ENCODE measurements at places on chromosomes 5 and 9.

DNA sequence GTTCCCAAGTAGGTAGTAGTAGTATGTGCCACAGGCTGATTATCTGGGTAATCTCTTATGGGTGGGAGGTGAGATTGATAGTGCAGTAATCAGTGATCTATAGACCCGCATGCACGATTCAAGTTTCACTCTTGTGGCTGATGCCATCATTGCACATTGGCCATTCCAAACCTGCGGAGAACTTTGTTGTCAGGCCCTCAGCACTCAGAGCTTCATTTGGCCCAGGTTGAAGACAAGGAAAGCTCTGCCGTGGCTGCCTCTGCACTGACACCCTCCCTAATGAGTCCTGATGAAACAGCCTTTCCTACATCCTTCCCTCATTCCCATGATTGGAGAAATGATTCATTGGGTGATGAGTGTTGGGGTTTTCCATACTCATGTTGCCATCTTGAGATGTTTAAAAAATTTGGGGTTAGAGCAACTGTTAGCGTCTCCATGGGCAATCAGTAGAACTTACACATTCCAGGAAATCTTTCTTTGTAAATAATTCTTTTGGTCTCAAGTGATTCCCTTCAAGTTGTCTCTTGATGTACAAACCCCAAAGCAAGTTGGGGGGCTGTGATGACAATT is 22.9 kb downstream of the PROP1 start:
- no peak for DNase-seq

- no peak for DNase-seq
Measured at GRCh38 chr5:107505763-107506534, 164.8 kb downstream of the EFNA5 start.

GRCh38 chr5:161544350-161544765 is 2.2 kb downstream of the GABRB2 start:
- DNase-seq: peak; percentile 45

GRCh38 chr5:102561894-102562760 is 63.3 kb upstream of the SLCO6A1 start:
- DNase-seq: no peak

DNA sequence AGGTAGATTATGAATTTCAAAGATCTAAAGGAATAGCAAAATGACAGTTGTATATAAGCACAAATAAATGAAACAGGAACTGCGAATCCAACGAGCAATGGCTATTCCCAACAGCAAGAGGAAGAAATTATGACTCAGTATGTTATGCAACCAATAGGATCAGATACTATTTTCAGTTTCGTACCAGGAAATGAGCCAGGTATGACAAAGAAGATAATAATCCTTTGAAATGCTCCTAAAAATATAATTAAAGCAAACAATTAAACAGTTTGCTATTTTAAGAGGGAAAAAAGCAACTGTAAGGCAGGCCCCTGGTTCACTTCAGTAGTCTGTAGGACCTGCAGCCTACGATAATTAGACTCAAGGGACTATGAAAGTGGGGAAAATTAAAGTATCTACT is 58.9 kb downstream of the AUH start:
- no peak for DNase-seq

DNA sequence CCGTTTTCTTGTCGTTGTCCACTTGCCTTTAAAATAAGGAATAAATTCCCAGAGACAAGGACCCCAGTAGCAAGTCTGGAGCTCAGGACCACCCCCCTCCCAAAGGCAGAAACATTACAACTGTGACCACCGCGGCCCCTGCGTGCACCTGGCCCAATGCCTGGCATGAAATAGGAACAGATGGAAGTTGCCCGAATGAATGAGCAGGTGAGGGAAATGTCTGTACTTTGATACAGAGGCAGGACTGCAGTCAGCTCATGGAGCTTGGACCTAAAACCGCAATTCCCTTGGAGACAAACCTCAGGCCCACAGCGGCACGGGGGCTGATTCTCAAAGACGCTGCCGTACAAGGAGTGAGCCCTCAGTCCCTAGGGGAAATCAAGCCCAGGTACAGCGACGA is 55.3 kb upstream of the SARDH start:
- DNase-seq: no peak

GRCh38 chr5:52007230-52007858 is 624.1 kb downstream of the ISL1 start:
- no peak for DNase-seq

DNA sequence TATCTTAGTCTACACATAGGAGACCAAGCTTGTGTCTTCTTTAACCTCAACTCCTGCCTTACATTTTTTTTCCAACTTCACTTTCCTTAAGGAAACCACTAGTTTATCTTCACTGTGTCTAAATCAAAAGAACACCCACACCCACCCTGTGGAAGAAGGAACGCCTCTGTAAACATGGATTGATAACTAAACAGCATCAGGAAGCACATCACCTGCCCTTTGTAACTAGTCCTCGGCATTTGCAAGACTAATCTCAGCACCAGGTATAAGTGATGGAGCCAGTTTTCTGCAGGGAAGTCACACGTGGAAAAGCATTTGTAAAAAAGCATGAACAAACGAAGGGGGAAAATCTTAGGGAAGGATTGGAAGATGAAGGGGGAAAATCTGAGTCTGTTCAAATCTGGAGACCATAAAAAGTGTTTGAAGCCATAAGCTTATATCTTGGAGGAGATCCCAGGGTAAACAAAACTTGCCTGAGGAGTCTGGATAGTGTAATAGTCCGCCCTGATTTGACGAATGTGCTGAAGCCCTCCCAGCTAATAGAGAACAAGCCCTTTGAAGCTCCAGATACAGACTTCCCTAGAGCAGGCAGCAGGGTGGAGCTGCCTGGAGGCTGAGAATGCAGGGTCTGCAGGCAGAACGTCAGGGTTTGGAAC is 117.3 kb upstream of the LHFPL2 start:
- peak; percentile 58 for DNase-seq

DNA sequence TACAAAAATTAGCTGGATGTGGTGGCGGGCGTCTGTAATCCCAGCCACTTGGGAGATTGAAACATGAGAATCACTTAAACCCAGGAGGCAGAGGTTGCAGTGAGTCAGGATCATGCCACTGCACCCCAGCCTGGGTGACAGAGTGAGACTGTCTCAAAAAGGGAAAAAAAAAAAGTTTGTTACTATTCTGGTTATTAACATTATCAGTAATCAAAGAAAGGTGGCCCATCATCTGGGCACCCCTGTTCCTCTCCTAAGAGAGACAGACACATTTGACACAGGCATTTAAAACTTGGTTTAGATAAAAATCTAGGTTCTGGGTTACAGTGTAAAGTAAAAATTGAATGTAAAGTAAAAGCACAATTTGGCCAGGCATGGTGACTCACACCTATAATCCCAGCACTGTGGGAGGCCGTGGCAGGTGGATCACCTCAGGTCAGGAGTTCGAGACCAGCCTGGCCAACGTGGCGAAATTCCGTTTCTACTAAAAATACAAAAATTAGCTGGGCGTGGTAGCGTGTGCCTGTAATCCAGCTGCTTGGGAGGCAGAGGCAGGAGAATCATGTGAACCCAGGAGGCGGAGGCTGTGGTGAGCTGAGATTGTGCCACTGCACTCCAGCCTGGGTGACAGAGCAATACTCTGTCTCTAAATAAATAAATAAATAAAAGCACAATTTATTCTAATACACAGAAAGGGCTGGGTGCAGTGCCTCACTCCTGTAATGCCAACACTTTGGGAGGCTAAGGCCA is 16.7 kb upstream of the PHYHD1 start:
- no peak for DNase-seq

GRCh38 chr5:127943061-127943371 is 140.6 kb upstream of the SLC12A2 start:
- no peak for DNase-seq

DNA sequence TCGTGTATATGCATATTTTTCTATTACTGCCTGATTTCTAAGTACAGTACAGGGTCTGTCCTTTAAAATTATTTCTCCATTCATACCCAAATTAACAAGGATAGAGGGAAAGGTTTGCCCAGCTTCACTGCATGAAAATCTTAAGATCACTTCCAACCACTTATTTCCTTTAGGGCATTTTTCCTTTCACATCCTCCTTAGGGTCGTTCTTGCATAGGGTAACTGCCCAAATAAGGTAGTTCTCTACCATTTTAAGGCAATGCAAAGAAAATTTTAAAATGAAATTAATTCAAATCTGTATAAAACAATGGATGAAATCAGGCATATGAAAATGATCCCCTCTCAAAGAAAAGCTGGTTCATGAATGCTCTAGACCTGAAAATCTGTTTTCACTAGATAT is 4.1 kb upstream of the CDC20B start:
- DNase-seq: no peak

GRCh38 chr9:20496328-20496727 is 126.0 kb downstream of the MLLT3 start:
- no peak for DNase-seq

- no peak for DNase-seq
Measured at GRCh38 chr9:136029556-136029955, 65.5 kb downstream of the NACC2 start.

GRCh38 chr9:124018730-124019697 is 7.4 kb downstream of the LHX2 start:
- DNase-seq: peak; percentile 32

DNA sequence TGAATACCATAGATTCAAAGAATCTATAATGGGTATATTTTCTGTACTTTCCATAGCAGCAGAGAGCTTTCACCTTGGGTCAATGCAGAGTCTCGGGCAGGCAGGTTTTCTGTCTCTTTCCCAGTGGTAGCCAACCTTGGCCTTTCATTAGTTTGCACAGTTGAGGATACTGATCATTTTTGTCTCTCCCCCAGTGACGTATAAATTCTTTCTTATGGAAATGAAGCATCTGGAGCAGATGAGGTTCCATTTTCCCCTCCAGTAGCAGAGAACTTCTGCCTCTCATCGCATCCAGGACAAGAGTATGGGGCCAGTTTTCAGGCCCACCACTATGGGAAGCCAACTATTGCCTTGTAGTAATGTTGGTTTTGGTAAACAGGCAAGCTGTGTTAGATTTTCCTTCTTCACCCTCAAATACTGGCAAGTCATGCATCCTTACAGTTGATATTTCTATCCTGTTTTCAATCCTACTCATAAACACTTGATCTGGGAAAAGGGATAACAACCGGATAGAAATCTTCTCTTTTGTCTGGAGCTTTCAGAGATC is 845.2 kb upstream of the CDH18 start:
- no peak for DNase-seq

DNA sequence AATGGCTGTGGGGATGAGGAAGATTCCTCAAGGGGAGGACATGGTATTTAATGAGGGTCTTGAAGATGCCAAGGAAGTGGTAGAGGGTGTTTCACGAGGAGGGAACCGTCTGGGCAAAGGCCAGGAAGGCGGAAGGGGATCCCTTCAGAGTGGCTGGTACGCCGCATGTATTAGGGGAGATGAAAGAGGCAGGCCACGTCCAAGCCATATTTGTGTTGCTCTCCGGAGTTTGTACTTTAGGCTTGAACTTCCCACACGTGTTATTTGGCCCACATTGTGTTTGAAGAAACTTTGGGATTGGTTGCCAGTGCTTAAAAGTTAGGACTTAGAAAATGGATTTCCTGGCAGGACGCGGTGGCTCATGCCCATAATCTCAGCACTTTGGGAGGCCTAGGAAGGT is 1.2 kb downstream of the FXN start:
- peak; percentile 30 for DNase-seq

- DNase-seq: no peak
Measured at GRCh38 chr5:28281351-28281750, 1243.0 kb upstream of the CDH9 start.

GRCh38 chr5:170752257-170753215 is 31.0 kb upstream of the GABRP start:
- DNase-seq: no peak

DNA sequence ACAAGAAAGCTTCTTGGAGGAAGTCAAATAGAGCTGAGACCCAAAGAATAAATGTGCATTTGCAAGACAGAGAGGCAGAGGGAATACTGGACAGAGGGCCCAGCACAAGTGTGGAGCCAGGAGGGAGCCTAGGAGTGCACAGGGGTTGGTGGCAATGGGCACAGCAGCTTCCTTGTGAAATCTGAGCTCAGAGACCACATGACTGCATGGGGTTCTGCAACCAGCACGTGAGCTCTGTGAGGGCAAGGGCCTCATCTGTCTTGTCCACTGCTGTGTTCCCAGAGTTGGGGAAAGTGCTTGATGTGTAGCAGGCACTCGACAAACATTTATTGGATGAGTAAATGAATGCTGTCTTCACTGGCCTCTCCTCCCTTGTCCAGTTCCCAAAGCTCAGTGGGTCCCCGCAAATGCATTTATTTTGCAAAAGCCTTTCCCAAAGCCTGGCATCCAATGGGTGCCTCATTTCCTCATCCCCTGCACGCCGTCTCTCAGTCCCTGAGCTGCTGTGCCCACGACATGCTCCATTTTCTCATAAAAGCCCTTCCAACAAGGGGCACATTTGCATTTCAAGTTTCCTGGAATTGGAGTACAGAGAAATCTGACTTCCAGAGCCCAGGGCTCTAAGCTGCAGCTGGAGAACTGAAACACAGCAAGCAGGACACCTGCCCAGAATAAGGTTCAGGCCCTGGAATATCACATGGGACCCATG is 58.5 kb downstream of the KCNIP1 start:
- no peak for DNase-seq

DNA sequence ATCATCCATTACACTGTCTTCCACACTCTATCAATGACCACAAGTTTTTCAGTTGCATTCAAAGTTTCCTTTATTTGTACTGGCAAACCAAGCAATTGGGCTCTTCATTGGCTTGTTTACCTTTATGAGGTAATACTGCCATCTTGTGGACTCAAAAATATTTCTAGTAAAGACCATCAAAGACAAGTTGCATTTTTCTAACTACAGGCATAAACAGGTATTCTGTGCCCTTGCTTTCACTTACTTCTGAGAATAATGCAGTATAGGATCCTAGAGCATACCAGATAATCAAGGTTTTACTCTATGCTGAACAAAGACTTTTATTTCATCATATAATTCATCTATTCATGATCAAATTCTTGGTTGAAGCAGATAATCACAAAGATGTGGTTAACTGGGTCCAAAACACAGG is 173.7 kb upstream of the POU5F2 start:
- DNase-seq: no peak

DNA sequence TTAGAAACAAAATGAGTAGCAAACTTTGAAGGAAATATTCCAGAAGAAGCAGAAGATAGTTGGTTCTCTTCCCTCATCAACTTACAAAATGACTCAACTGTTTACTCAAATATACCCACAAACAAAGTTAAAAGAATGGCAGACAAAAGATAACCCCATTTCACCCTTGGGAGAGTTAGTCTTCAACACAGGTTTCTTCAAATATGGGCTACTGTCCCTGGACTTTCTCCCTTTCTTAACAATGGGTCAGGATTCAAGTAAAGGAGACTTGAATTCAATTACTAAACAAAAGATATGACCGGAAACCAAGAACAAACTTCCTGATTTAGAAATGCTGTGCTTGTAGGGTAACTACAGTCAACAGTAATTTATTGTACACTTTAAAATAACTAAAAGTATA is 14.2 kb downstream of the RFX3 start:
- no peak for DNase-seq

GRCh38 chr9:115099901-115100300 is 18.1 kb downstream of the TNC start:
- peak; percentile 73 for DNase-seq

DNA sequence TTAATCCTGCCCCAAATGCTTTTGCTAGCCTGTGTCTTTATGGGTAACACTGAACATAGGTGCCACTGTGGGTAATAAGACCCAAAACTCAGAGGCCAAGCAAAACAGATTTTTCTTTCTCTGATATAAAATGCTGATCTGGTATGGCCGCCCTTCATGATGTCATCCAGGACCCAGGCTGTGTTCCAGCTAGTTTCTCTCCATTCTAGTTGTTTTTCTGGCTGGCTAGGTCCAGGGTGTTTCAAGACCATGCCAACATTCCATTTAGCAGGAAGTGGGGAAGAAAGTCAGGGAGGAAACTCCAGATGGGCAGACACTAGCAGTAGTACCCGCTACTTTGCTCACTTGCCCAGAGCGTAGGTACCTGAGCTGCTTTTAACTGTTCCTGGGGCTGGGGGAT is 183.9 kb upstream of the OTULINL start:
- no peak for DNase-seq
